ENCODE measurements at places on chromosomes 4 and X. TPM values are rescaled to one million over a fixed set of nuclear protein-coding genes. Genes with fewer than 3 reads are reported as not detected.

CHRDL1 gene
- total RNA-seq = 1.6 TPM

SOWAHB gene
- 0.16 TPM for total RNA-seq

CCDC120 gene
- 1.1 TPM for total RNA-seq

CCDC110 gene
- total RNA-seq = not detected

RGN gene
- total RNA-seq = 4.0 TPM

PAQR3 gene
- 14.2 TPM for total RNA-seq

TMEM255A gene
- total RNA-seq = 0.16 TPM

ARX gene
- total RNA-seq = not detected

ADH1C gene
- total RNA-seq = not detected

HTRA3 gene
- total RNA-seq = 4.6 TPM

AADAT gene
- total RNA-seq = 6.1 TPM

DDX53 gene
- total RNA-seq = not detected

HSFX4 gene
- total RNA-seq = not detected

GAGE1 gene
- not detected for total RNA-seq

PASD1 gene
- total RNA-seq = not detected

SPON2 gene
- total RNA-seq = 238 TPM

Measured in hair follicle dermal papilla cell (primary cell).